ENCODE measurements at places on chromosomes 7 and 10.

DNA sequence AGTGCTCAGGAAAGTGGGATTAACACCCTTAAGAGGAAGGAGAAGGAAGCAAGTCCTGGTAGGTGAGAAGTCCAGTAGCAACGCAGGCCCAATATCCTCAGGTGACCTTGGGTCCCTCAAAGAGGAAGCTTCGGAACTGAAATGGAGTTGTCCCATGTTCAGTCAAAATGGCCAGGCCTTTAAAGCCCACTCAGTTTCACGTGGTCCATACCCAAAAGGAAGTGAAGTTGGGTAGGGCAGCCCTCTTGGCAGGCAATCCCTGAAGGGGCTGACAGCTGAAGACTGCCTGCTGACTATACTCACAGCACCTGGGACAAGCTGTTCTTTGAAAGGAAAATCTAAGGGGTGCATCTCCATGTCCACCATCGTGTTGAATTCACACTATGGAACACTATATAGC, 3.0 kb downstream of the GSAP start:
- DNase-seq = no peak

DNA sequence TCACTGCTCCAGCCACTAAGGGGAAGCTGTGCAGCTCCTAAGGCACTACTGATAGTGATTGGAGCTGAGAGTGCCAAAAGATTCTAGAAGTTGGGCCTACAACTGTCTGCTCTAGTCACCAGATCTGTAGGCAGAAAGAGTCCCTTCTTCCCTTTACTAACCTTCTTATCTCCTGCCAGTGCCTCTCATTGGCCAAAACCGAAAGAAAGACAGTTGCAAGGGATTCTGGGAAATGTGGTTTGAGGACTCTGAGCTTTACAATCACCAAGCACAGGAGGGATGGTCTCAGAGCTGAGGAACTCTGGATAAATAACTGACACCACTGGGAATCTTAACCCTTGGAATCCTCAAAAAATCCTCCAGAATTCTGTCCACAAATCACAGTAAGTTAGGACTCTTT, 615.8 kb downstream of the CCSER2 start:
- DNase-seq = no peak

DNA sequence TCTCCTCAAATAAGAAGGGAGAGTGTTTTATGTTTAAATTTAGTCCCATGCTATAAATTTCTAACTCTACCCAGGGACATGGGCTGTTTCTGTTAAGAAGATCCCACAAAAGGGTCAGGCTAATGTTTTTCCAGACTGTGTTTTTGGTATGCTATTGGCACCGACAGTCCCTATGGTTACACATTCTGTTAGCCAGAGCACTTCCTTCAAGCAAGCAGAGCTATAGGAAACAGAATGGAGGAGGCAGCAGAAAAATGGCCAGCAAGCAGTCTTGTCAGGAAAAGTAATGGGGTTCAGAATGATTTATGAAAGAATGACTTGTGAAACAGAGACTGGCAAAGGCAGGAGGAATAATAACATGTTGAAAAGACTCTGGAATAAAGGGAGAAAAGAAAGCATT, 44.8 kb upstream of the PHYHIPL start:
- DNase-seq = no peak

GRCh38 chr10:5064656-5065055, 29.6 kb upstream of the AKR1C3 start:
- DNase-seq = no peak

- DNase-seq = no peak
Observed at GRCh38 chr10:31011017-31011664, 20.5 kb downstream of the ZNF438 start.

All from right renal cortex interstitium (tissue), 3 donors.